ENCODE measurements at places on chromosomes 6 and 20. TPM values are rescaled to one million over a fixed set of nuclear protein-coding genes. Genes with fewer than 3 reads are reported as not detected.

Gene TUBB2B
- 1.1 TPM for total RNA-seq

Gene MRPL14
- 48.7 TPM for total RNA-seq

Gene TBX18
- total RNA-seq = 5.2 TPM

- peak; percentile 12 for DNase-seq
These were observed 65.9 kb downstream of the DLL1 start for GRCh38 chr6:170224694-170225660.

DNA sequence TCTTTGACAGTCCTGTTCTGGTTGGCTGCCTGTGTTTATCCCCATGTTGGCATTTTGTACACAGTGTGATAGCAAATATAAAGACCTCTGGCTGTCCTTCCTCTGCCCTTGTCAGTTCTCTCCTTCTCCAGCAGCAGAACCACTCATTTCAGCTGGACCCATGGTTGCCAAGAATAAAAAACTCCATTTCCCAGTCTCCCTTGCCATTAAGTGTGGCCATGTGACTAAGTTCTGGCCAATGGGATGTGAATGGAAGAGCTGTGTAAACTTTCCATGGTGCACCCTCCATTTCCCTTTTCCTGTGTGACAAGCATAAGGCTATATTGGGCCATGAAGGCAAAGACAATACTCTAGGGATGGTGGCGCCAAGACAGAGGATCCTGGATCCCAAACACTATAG lies 78.4 kb upstream of the TBC1D7 start:
- DNase-seq = no peak

DNA sequence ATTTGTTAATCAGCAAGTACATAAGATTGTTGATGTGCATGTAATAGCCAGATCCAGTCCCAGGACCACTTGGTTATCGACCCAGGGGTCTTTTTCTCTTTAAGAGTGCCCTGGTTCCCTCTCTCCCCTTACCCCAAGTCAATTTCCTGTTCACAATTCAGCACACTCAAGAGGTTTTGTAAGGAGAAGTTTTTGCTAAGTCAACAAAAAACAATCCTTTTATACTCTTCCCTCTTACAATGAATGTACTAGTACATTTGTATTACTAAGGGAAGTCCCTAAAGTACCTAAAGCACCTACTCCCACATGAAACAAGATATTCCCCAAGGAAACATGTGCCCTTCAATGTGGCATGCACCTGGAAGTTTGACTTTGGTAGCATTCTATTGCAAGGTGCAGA lies 1.6 kb upstream of the NT5DC1 start:
- no peak for DNase-seq

DNA sequence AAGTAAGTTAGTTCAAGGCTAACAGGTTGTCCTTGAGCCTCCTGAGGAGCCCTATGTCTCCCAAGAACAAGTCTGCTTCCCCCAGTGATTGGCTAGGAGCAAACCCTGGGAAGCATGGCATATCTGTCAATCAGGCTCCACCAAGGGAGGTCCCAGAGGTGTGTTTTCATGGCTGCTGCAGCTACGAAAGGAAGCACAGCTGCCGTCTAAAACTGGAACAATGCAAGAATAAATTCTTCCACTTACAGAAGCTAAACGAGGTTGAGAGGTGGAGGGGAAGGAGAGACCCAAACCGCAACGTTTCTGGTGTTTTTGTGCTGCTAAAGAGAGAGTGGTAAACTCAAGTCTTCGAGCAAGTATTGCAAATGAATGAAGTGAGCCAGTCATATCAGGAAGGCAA lies 4.9 kb upstream of the PTGIS start:
- no peak for DNase-seq

- DNase-seq = no peak
These were observed 102.8 kb downstream of the PREP start for GRCh38 chr6:105300090-105300489.

All from heart left ventricle (tissue), 16 donors.